ENCODE measurements at places on chromosomes 7 and 10.

- DNase-seq: no peak
Observed at GRCh38 chr10:89250865-89251408, 638 bp downstream of the LIPA start.

DNA sequence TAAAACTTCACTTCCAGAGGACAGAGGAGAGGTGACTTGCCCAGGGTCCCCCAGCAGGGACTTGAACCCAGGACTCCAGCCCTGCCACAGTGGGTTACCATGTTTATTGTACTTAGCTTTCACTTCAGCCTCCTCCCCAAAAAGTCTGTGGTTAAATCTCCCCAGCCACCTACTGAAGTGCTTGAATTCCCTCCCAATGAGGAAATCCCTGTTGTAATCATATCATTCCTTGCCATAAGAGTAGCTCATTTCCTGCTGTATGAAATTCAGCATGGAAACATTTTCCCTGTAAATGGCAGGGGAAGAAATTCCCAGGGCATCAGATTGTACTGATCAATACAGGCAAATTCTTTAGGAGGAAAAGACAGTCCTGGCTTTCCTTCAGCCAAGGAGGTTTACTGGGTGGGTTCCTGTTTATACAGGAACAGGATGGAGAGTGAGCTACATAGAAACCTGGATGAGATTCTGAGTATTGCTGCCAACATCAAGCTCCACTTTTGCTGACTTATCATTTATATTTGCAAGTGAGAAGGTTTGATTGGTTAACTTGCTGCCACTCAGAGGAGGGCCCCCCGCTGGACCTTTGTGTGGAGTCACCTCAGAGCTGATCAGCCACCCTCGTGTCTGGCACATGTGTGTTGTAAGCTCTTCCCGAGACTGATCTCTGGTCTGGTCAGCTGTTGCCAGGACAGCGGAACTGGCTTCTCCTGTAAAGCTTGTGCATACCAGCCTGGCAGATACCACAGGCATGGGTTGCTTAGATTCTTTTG is 16.4 kb upstream of the PDZD8 start:
- DNase-seq: no peak

- DNase-seq: no peak
Observed at GRCh38 chr7:84207025-84207424, 12.4 kb upstream of the SEMA3A start.

- DNase-seq: no peak
Observed at GRCh38 chr7:134660961-134661376, 14.3 kb downstream of the BPGM start.

DNA sequence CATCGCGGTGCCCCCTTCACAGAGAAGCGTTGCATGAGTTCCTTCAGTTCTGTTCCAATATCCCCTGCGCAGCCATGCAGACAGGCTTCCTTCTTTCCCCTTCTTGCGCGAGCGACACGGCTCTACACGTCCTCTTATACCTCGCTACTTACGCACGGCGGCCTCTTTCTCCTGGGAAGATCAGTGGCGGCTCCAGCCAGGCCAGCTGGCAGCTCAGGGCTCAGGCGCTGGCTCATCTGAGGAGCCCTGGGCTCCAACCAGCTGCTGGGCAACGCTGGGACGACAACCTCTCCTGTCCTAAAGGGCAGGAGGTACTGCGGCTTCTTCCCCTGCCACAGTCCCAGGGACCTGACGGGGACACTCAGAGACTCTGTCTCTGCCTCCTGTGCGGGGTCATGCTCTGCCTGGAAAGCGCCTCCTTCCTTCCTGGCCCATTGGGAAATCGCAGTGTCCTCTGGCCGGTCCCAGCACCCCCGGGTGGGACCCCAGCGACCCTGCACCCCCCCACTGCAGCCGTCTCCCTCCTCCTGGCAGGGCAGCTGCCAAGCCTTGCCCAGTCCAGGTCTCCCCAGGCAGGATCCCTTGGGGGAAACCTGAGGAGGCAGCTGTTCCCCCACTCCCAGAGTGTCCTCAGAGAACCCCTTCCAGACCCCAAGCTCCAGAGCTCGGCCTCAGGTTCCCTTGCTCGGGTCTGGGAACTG is 5.0 kb upstream of the FAM20C start:
- no peak for DNase-seq
